ENCODE measurements at places on chromosomes 3 and 15. TPM values are rescaled to one million over a fixed set of nuclear protein-coding genes. Genes with fewer than 3 reads are reported as not detected.

DNA sequence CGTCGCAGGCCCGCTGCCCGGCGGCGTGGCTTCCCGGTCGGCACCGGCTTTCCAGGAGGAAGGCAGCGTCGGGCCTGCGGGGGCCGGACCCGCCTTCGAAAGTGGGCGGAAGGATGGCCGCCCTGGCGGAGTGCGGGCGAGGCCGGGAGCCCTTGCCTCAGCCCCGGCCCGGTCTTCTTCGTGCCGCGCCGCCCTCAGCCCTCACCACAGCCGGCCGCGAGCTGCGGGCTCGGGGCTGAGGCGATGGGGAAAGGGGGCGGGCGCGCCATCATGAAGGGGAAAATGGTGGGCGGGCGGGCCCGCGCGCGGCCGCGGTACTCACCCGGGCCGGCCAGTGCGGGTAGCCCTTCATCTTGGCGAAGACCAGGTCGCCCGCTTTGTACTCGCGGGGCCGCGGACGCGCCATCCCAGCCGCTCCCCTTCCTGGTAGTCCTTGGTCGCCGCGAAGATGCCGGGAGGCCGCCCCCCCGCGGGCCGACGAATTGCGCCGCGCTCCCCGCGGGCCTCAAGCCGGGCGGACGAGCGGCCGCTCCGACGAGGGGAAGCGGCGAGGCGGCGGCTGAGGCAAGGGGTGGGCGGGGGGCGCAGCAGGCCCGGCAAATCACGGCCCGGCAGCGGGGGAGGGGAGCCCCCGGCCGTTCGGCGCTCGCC lies 489 bp downstream of the HDGFL3 start:
- peak; percentile 51 for DNase-seq

GRCh38 chr15:49103002-49103401 lies 52.4 kb downstream of the COPS2 start:
- no peak for DNase-seq

The SNX22 gene
- 132 TPM for total RNA-seq

- peak; percentile 79 for DNase-seq
Measured at GRCh38 chr3:40780291-40780924, 255.6 kb downstream of the ZNF621 start.

The TGM4 gene
- 0.13 TPM for total RNA-seq

GRCh38 chr15:100824211-100824610 lies 55.4 kb upstream of the ALDH1A3 start:
- DNase-seq: no peak

The CASR gene
- total RNA-seq: 0.17 TPM

All from thyroid gland (tissue), 4 donors.